Activated CD4-positive, alpha-beta T cell treated with anti-CD3 and anti-CD28 coated beads for 1 hour (primary cell): ENCODE measurements at places on chromosomes 4 and X.

GRCh38 chr4:176443646-176444409 is 124.1 kb downstream of the SPCS3 start:
- DNase-seq = no peak

GRCh38 chr4:127896528-127896927 is 15.8 kb downstream of the PLK4 start:
- no peak for DNase-seq

DNA sequence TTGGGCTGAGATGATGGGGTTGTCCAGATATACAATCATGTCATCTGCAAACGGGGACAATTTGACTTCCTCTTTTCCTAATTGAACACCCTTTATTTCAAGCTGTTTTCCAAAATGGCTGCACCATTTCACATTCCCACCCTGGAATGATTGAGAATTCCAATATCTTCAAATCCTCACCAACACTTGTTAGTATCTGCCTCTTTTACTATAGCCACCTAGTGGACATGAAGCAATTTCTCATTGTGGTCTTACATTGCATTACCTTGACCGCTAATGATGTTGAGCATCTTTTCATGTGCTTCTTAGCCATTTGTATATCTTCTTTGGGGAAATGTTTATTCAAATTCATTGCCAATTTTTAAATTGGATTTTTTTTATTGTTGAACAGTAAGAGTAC is 364.8 kb downstream of the SMARCA1 start:
- no peak for DNase-seq

DNA sequence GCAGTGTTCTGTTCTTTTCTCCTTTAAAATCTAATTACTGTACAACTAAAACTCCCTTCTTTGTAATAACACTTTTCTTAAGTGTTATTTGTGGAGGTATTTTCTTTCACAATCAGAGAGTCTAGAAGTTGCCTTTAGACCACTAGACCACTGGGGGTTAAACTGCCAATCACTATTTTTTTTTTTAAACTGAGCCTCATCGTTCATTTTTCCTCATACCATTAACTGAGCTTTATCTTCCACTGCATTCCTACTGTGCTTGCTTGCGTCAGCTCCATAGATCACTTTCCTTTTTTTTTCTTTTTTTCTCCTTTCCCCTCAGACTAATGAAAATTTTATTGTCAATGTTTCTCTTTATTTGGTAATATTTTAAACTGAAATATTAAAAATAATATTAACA is 310.6 kb downstream of the PDHA2 start:
- no peak for DNase-seq

DNA sequence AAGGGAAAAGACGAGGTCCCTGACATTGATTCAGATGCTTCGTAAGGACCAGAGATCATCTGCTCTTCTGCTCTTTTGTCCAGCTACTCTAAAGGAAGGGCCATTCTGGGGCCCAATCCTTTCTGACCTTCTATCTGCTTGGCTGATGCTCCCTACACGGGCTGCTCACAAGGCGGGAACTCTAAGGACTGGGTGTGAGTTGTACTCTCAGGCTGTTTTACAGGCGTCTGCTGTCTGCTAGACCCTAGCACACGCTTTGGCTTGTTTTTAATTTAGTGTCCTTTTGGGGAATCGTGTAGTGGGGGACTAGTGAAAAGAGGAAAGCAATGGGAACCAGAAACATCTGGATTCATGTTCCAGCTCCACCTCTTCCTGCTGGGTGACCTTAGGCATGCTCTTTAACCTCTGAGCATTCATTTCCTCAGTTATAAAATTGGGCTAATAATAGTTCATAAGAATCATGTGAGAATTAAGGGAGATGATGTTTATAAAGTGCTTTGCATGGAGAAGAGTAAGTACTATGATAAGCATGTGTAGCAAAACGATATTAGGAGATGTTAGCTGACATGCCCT is 53.1 kb downstream of the CASP3 start:
- no peak for DNase-seq

DNA sequence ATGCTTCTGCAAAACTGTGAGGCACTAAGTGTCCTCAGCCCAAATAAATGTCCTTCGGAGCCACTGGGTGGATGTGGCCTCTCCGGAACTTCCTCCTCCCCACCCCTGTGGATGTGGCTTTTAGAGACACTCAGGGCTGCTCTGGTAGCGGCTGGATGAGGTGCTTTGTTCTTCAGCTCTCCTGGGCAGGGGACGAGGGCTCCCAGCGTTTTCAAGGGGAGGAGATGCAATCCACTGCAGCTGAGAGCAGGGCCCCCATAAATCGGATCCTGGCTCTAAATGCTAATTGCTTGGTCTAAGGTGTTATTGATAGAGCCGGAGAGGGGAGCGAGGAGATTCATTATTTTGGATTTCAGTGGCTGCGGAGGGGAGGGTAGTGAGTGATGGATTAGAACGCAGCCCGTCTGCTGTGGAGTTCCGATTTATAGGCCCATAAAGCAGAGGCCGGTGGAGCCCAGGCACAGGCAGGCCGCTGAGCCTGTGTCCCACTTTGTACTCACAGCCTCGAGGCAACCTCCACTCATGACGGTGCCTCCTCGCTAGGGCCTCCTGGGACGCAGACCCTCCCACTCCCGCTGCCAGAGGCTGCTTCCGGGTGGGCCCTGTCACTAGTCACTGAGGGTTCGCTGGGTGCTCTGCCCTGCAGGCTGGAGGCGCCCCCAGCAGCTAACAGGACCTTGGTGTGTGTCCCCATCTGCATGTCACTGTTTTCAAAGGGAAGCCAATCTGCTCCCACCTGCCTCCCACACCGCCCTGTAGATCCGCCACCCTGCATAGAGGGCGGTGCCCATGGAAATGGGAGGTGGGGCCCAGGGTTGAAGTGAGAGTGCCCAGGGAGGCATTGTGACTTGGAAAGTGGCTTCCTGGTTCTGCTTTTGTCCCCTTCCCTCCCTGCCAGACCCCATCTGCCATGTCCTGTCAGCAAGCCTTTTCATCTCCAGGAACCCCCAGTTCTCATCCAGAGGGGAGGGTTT is 135.4 kb upstream of the PSAPL1 start:
- DNase-seq = no peak

GRCh38 chrX:119521246-119521645 is 44.0 kb downstream of the STEEP1 start:
- no peak for DNase-seq

- no peak for DNase-seq
Measured at GRCh38 chrX:102684772-102685520, 27.3 kb upstream of the GPRASP2 start.

DNA sequence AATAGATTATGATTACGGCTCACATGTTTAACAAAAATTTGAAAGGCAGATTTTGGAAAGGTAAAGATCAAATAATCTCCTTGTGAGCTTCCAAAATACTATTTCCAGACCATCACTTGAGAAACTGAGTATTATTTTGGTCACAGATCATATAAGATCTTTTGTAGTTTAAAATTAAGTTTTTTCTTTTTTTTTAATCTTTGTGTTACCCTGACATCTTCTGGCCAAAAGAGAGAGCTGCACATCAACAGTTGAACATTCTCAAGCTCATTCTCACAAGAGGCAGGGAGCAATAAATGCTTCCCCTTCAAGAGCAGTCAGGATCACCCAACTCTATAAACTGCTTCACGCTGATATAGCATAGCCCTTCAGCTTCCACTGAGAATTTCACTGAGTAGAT is 15.9 kb downstream of the TMEM192 start:
- no peak for DNase-seq

DNA sequence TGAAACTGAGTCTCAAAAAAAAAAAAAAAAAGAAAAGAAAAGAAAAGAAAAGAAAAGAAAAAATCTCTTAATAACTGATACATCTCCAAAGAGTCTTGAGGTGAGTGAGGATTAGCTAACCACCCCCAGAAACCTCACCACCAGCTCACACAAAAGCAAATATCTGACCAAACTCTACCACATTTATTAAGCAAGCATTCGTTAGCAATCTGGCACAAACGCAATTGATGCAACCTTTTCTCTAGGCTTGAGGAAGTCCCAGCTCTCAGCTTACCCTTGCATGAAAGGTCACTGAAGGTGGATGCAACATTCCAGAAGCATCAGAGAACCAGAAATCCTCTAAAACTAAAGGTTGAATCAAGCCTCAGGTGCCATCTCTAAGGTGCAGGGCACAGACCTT is 231.9 kb upstream of the BCOR start:
- DNase-seq = no peak

- DNase-seq = no peak
Measured at GRCh38 chr4:54728368-54728767, 70.6 kb downstream of the KIT start.

GRCh38 chr4:120881351-120881750 is 41.2 kb downstream of the PRDM5 start:
- no peak for DNase-seq

- DNase-seq = no peak
Measured at GRCh38 chr4:2806390-2807355, 13.8 kb downstream of the SH3BP2 start.

GRCh38 chr4:32455231-32455630 is 1735.1 kb downstream of the PCDH7 start:
- DNase-seq = no peak

- no peak for DNase-seq
Measured at GRCh38 chr4:7787067-7787466, 152.6 kb downstream of the AFAP1 start.

DNA sequence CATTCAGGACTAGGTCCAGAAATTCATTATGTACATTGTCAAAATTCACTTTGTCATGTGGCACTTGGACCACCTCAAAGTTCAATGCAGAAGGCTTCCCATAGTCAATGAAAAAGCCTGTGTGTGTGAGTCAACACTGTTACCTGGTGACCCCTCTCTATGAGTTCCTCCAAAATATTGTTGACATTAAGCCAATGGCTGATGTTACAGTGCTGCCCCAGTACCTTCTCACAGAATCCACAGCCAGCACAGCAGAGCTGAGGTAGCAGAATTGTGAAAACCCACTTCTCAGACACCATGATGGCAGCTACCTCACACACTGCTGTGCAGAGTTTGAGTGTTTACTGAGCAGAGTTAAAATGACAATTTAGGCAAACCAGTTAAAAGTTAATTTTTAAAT is 22.4 kb upstream of the UGT2B4 start:
- DNase-seq = no peak

- no peak for DNase-seq
Measured at GRCh38 chr4:189804894-189805293, 135.8 kb upstream of the FRG1 start.

GRCh38 chr4:158001756-158002155 is 171.1 kb downstream of the GASK1B start:
- DNase-seq = no peak

- no peak for DNase-seq
Measured at GRCh38 chr4:138845054-138845453, 170.5 kb upstream of the NOCT start.

GRCh38 chrX:137565921-137566745 is at the start of gene ZIC3:
Gene ZIC3, plus strand, starts transcription at chrX:137566127. Its CDS starts 565 bp downstream, at chrX:137566692.
- no peak for DNase-seq

DNA sequence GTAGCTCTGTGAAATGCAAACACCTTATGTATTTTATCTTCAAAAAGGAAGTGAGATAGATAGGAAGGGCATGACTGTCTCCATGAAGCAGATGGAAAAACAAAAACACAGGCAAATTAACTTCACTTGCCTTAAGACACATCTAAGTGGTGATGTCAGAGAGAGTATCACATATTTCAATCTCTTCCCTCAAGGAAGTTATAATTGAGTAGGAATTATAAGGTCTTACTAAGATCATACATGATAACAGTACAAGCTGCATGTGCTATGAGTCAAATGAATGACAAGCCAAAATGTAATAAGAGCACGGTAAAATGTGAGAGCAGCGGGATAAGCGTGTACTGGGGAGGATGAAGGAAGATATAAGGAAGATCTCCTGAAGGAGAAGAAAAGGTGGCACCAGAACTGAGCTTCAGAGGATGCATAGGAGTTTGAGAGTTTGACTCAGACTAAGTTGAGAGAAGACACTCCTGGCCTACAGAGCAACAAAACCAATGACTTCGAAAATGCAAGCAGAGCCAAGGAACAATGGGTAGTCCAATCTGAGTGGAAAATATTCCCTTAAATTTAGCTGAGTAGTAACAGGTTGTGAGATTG is 43.3 kb upstream of the GALNT7 start:
- DNase-seq = no peak
